ENCODE measurements at places on chromosomes 1 and 21.

GRCh38 chr21:38236232-38236631, 20.6 kb upstream of the KCNJ15 start:
- DNase-seq = no peak

GRCh38 chr1:168279253-168279652, 1.4 kb upstream of the TBX19 start:
- DNase-seq = no peak

GRCh38 chr1:207998691-207999090, 87.8 kb upstream of the CD34 start:
- no peak for DNase-seq

- DNase-seq = no peak
These were observed 253.8 kb downstream of the PCP4 start for GRCh38 chr21:40120940-40121575.

DNA sequence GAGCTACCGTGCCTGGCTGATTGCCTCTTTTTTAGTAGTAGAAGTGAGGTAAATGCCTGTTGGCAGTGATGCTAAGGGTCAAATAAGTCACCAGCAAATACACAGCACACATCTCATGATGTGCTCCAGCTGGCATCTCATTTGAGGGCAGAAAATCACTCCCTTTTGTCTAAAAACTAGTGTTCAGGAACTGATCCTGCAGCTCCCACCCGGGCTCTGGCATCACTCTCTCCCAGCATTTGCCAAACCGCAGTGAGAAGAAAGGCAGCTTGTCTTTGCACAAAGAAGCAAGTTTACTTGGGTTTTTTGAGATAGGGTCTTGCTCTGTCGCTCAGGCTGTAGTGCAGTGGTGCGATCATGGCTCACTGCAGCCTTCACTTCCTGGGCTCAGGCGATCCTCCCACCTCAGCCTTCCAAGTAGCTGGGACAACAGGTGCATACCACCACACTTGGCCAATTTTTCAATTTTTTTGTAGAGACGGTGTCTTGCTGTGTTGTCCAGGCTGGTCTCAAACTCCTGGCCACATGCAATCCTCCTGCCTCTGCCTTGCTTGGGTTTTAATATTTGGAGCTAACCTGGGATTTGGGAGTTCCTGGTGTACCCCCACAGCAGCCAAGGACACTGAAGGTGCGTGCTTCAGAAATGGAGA, 4.1 kb downstream of the RBP7 start:
- DNase-seq = no peak

GRCh38 chr1:103063921-103064320, 44.4 kb downstream of the COL11A1 start:
- no peak for DNase-seq

GRCh38 chr1:12618965-12619791, 1.2 kb upstream of the DHRS3 start:
- no peak for DNase-seq

- DNase-seq = no peak
These were observed 215.4 kb upstream of the PROX1 start for GRCh38 chr1:213772128-213773063.

GRCh38 chr1:234843946-234844345, 234.0 kb upstream of the IRF2BP2 start:
- no peak for DNase-seq

DNA sequence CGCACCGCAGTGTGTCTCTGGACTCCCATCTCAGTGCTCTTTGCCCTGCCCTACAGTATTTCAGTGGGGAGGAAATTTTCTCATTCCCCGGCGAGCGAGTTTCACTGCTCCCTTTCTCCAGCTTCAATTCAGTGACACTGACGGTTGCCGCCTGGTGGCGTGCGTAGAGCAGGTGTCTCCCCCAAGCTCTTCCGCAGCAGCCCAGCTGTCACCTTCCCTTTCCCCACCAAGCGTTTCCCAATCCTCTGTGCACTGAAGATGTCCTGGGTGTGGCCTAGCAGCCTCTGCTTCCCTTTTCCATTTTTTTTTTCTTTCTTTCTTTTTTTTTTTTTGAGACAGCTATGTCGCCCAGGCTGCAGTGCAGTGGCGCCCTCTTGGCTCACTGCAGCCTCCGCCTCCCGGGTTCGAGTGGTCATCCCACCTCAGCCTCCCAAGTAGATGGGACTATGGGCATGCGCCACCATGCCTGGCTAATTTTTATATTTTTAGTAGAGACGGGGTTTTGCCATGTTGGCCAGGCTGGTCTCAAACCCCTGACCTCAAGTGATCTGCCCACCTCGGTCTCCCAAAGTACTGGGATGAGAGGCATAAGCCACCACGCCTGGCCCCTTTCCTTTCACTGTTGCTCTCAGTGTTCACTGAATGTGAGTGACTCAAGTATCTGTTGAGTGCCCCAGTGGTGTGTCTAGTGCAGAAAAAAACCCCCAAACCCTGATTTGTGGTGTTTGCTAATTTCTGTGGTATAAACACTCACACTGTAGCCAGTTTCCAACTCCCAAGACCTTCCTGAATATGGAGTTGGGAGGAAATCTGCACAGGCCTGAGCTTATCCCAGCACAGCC, 30.1 kb downstream of the TNFRSF1B start:
- DNase-seq = no peak

- no peak for DNase-seq
These were observed 3.2 kb downstream of the CCN1 start for GRCh38 chr1:85583611-85584263.

DNA sequence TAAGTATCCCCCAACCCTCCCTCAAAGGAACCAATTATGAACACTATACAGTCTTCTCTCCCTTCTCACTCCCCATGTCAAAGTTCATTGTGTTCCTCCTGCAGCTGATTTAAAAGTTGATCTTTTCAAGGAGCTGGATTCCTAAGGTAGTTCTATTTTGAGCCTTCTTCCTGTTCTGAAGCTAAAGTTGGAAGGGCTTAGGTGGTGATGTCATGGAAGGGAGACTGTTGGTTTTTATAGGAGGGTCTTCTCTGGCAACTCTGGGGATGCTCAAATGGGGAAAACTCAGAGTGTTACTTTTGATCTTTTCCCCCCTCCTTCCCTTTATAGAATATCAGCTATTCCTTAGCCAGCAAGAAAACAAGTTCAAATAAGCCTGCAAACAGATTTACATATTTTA, 83.0 kb upstream of the AK4 start:
- no peak for DNase-seq

DNA sequence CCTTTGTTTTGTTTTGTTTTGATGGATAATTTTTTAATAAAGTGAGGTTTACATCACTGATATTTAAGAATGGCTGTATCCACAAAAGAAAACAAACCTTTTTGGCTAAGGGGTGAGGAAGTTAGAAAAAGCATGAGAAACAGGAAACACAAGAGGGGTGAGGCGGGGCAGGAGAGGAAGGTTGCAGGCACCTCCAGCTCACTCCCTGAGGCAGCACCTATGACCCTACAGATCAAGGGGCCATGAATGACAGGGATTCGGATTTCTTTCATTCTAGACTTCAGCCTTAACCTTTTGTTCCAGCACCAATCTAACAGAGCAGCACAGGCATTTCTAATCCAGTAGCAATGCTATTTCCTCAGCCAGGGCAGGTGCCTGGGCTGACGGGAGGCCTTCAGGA, 4.4 kb downstream of the CLCA4 start:
- DNase-seq = no peak

GRCh38 chr1:3989465-3989864, 89.4 kb upstream of the C1orf174 start:
- no peak for DNase-seq

DNA sequence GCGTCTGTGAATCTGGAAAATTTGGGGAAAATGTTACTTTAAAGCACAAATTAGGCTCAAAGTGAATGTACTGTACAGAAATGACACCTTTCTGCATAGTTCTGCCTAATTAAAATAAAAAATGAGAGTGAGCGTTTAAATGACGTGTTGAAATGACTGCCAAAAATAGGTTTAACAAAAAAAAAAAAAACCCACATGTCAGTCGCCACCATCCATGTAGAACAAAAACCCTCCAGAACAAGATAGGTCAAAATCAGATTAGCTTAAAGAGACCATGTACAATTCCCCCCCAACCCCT, 745 bp downstream of the PARP1 start:
- DNase-seq = no peak

- DNase-seq = no peak
These were observed 143.0 kb upstream of the AJAP1 start for GRCh38 chr1:4511374-4511773.

DNA sequence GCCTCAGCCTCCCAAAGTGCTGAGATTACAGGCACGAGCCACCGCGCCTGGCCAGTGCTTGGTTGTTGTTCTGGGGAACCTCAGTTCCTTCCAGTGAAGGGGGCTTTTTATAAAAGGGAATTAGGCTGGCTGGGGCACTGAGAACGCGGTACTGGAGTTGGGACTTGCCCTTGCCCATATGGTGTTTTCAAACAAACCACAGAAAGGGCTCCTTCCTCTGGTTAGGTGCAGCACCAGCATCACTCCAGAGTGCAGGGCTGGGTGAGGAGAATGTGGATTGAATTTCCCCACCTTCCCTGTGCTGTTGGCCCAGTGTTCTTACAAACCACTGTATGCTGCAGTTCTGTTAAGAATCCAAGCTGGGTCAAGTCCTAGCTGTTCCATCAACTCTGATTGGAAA, 5.3 kb downstream of the MAN1C1 start:
- no peak for DNase-seq

- DNase-seq = no peak
These were observed 2.1 kb downstream of the B4GALT2 start for GRCh38 chr1:43981135-43981491.

GRCh38 chr1:66168467-66168887, 365.5 kb upstream of the SGIP1 start:
- DNase-seq = no peak

DNA sequence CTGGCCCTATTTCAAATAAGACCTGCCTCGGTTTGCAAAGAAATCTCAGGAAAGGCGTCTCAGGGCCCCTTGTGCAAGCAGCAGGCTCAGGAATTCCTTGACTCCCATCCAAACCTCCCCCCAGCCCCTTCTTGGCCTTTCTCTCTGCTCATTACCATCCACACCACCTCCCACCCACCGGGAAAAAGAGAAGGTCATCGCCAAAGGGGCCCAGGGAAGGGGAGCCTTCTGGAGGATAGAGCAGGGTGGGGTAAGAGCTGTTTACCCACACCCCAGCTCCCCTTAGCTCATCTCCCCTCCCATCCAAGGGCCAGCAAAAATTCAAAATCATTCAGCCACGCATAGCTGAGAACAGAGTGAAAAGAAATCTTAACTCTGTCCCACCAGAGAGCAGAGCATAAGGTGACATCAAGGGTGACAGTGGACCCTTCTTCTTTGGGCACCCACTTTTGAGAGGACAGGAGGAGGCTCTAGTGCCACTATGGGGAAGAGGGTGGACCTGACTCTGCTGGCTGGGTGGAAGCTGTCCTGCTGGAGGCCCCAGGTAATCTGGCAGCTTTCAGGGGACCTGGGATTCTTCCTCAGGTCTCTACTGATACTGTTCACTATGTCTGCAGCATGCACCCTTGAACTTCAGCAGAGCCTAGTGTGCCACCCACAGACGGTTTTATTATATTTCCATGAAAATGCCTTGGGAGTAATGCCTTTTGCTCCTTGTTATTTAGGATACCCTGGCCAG, 3.9 kb upstream of the WNT2B start:
- DNase-seq = no peak

- peak; percentile 65 for DNase-seq
These were observed 35.9 kb downstream of the ITPKB start for GRCh38 chr1:226702957-226703831.

DNA sequence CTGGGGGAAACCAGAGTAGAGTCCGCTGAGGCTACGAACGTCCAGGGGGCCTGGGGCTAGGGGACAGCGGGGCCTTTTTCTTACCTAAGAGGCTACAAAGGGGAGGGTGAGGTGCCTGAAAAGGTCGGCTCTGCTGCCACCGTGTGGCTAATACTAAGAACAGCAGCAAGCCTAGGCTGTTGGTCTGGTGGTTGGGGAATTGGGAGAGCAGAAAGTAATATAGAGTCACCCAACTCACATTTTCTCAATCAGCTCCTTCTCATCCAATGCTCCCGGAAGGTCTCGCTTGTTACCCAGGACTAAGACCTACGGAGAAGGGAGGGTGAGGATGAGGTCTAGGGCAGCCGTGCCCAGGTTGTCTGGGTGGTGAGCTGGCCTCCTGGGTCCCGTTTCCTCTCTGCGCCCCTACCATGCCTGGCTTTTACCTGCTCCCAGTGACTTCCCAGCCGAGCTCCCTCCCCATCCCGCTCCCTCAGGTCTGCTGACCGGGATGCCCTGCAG, 9.3 kb downstream of the ARL8A start:
- no peak for DNase-seq

GRCh38 chr1:78068681-78069283, 23.0 kb downstream of the GIPC2 start:
- DNase-seq = no peak

DNA sequence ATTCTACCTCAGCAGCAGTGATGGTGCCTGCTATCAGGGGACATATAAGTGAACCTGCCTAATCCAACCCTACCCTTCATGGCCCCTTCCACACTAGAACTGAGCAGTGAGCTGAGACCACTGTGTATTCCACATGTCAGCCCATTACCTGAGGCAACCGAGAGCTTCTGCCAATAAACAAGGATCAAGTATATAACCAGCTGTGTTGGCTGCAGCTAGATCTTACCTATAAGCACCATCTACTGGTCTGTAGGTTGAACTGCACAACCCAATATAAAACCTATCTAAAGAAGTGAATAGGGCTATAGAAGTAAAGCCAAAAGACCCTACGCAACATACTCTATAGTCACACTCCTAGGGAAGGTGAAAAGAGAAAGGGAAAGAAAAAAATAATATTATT, 376.9 kb downstream of the HHIPL2 start:
- no peak for DNase-seq
